ENCODE measurements at places on chromosomes 1 and 21.

- DNase-seq = no peak
Measured at GRCh38 chr1:203034422-203035110, 8.3 kb downstream of the PPFIA4 start.

DNA sequence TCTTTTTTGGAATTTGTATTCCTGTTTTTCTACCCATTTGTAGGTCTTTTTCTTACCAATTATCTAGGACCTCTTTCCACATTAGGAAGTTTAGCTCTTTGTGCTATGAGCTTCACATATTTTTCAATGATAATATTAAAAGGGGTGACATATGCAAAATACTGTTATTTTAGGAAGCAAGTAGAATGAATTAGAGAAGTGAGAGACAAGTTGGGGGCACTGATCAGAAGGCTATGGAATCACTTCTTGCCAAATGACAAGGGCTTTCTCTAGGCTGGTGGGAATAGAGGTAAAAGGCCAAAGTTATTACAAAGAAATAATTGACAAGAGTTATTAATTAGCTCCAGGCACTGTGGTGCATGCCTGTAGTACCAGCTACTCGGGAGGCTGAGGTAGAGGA, 4.3 kb upstream of the BCAR3 start:
- no peak for DNase-seq

- no peak for DNase-seq
Measured at GRCh38 chr1:203473781-203474305, 1.8 kb upstream of the PRELP start.

- DNase-seq = no peak
Measured at GRCh38 chr1:117596023-117596720, 9.7 kb upstream of the TENT5C start.

DNA sequence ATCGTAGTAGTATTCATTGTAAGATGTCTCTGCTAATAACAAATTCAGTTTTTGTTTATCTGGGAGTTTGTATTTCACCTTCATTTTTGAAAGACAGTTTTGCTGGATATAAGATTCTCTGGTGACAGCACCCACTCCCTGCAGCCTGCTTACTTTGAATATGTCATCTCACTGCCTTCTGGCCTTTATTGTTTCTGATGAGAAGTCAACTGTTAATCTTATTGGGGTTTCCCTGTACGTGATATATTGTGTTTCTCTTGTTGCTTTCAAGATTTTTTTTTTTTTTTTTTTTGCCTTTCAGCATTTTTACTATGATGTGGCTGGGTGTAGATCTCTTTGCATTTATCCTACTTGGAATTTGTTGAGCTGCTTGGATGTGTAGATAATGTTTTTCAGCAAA, 29.3 kb downstream of the MTF2 start:
- DNase-seq = no peak

GRCh38 chr1:214386747-214387146, 105.8 kb downstream of the SMYD2 start:
- no peak for DNase-seq

- no peak for DNase-seq
Measured at GRCh38 chr1:247216261-247216660, 39.6 kb upstream of the VN1R5 start.

GRCh38 chr1:23188434-23188884, 19.8 kb upstream of the LUZP1 start:
- no peak for DNase-seq

GRCh38 chr1:160681066-160681890, 30.3 kb downstream of the CD48 start:
- peak; percentile 83 for DNase-seq

DNA sequence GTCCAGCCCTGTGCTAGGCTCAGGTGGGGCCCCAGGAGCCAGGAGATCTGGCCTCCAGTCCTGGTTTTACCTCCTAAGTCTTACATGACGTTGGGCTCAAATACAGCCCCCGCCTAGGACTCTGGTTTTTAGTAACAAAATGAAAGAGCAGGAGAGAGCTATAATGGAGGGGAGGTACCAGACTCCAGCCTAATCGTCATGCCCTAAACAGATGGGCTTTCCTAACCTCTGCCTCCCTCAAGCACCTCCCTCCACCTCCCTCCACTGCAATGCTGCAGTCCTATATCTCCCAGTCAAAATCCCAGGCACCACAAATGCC, 28.6 kb downstream of the TTC39A start:
- no peak for DNase-seq

GRCh38 chr1:222749927-222750326, 12.9 kb downstream of the FAM177B start:
- no peak for DNase-seq

GRCh38 chr1:177703888-177704446, 265.9 kb downstream of the SEC16B start:
- DNase-seq = no peak

GRCh38 chr1:201404055-201404454, 4.9 kb upstream of the LAD1 start:
- DNase-seq = no peak

- no peak for DNase-seq
Measured at GRCh38 chr1:53340660-53341520, 13.0 kb upstream of the LRP8 start.

DNA sequence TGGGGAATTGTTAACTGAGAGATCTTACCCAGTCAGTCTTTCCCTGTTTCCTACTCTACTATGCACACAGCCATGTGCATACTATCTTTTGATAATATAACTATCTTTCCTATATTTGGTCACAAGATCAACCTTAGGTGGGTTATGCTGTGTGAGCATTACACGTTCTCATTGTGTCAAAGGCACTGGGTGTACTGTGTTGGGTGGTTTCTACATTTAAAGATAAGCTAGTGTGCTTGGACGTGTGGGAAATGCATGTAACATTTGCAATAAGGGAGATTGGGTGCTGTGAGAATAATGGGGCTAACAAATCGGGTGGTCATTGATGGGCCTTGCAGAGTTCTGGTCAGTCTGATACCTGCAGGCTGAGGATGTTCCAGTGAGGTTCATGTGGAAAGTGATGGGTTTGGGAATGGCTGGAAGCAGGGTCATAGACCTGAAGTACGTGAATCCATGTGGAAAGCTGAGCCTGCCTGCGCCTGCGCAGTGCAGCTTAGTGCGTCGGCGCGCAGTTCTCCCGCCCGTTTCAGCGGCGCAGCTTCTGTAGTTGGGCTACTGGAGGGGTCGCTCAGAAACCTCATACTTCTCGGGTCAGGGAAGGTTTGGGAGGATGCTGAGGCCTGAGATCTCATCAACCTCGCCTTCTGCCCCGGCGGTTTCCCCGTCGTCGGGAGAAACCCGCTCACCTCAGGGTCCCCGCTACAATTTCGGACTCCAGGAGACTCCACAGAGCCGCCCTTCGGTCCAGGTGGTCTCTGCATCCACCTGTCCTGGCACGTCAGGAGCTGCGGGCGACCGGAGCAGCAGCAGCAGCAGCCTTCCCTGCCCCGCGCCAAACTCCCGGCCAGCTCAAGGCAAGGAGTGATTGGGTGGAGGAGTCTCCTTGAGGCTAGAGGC, at the start of gene MSH4:
Gene MSH4 (plus strand): TSS at position 507 of the 897 bp plus-strand sequence. CDS start 104 bp downstream, at position 611.
- no peak for DNase-seq

GRCh38 chr1:210232511-210233215, at the start of gene SERTAD4:
SERTAD4 (plus strand) TSS chr1:210232796; CDS start chr1:210237961, 5,165 bp downstream.
- DNase-seq = peak; percentile 61

- DNase-seq = peak; percentile 85
Measured at GRCh38 chr1:54397090-54397591, 9.1 kb downstream of the SSBP3 start.

DNA sequence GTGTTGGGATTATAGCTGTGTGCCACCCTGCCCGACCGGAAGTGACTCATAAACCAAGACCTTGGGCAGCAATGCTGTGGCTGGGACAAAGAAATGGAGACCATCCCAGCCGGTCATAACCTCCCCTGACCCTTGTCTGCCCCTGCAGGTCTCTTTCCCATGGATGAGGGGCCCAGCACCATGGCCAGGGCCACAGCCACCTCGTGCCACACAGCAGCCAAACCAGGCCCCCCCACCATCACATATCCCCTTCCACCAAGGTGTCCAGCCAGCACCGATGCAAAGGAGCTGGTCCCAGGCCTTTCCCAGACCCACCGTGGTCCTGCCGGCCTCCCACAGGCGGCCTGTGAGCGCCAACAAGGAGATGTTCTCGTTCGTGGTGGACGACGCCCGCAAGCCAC, 42.2 kb downstream of the FHAD1 start:
- no peak for DNase-seq

GRCh38 chr1:226662642-226663326, 76.3 kb downstream of the ITPKB start:
- DNase-seq = peak; percentile 75

- no peak for DNase-seq
Measured at GRCh38 chr1:235898126-235898525, 31.4 kb upstream of the LYST start.

- DNase-seq = peak; percentile 58
Measured at GRCh38 chr1:66533804-66534740, at the start of gene SGIP1. SGIP1 (plus strand) TSS chr1:66534153; CDS start chr1:66534359, 206 bp downstream.

GRCh38 chr1:196877964-196878363, 9.9 kb upstream of the CFHR4 start:
- DNase-seq = no peak

- no peak for DNase-seq
Measured at GRCh38 chr1:116449578-116449977, 76.5 kb downstream of the ATP1A1 start.

DNA sequence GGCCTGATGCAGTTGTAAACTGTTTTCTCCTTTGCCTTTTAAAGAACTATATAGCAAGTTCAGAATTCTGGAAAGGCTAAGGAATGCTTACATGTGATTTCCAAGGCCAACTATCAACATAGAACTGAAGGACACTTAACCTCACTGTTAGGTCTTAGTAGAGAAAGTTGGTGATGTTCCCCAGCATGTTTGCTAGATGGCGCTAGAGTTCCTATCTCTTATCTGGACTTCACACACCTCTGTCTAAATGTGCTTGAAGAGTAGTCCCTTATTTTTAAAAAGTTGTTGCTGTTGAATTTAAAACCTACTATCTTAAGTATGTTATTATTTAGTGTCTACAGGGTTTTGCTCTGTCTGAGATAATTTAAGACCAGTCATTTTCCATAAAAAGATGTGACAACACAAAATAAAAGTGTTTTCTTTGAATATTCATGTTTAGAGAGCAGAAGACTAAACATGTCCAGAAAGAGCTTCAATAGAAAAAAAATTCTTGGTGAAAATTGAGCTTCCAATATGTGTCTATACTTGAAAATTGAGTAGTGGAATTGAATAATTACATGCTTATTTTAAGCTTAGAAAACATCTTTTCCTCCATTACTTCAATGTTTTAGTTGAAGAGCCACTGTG, 237.3 kb downstream of the S1PR1 start:
- no peak for DNase-seq

DNA sequence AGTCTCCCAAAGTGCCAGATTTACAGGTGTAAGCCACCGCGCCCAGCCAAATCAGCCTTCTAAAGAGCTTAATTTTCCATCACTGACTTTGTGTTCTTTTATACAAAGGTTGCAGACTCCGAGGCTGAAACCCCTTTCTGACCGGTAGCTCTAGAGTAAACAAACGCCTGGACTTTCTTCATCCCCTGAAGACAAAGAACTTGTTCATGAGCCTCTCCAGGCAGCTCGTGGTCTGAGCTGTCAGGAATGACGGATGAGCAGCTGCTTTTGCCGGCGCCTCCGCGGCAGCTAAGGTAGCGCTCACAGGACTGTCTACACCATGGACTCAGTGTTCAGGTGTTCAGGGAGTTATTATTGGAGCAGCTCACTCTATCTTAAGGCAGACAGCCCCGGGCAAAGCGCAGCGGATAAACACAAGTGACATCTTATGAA, 128.5 kb upstream of the ERRFI1 start:
- DNase-seq = no peak

DNA sequence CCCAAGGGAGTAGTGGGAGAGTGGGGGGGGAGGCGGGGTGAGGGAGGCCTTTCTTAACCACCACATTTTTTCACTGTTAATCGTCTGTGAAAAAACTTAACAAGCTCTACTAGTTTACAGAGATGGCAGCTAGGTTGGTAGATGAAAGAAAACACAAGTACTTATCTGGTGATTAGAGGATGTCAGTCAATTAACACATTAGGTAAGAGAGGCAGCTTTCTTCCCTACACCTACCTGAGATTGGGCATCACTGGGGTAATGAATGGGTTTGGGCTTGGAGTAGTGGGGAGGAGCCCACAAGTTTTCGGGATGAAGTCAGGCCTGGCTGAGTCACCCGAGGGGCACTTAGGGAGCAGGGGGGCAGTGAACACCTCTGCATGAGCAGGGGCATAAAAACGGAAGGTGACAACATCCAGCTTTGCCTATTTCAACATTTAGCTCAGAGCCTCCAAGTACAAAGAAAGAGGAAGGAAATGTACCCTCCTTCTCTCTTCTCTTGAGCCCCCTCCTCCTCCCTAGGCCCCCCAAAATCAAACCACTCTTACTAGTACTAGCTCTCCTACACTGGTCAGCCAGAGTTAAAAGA, 2.5 kb downstream of the LBR start:
- DNase-seq = no peak

GRCh38 chr1:13823936-13824335, 123.9 kb downstream of the PRDM2 start:
- DNase-seq = no peak

GRCh38 chr1:196638466-196638865, 13.4 kb upstream of the CFH start:
- no peak for DNase-seq

GRCh38 chr1:159663552-159663951, 50.8 kb downstream of the CRP start:
- DNase-seq = no peak

DNA sequence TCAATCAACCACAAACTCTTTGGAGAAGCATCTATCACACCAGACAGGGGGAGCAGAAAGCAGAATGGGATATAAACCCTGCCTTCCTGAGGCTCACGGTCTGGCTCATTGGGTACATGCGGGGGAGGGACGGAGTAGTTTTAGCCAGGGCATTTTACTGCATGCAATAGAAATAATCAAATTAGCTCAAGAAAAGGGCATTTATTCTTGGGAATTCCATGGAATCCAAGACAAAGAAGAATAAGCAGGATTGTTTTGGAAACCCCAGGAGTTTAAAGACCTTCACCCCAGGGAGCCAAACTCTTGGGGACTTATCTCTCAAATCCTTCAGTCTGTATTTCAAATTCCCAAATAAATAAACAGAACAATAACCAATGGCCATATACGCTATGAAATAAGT, 5.2 kb upstream of the KAZN start:
- no peak for DNase-seq

- peak; percentile 57 for DNase-seq
Measured at GRCh38 chr21:27759091-27759659, 792.3 kb upstream of the ADAMTS5 start.

- DNase-seq = no peak
Measured at GRCh38 chr1:153032677-153033308, 1.8 kb downstream of the SPRR1B start.

- no peak for DNase-seq
Measured at GRCh38 chr1:168141871-168142385, 5.2 kb upstream of the GPR161 start.

DNA sequence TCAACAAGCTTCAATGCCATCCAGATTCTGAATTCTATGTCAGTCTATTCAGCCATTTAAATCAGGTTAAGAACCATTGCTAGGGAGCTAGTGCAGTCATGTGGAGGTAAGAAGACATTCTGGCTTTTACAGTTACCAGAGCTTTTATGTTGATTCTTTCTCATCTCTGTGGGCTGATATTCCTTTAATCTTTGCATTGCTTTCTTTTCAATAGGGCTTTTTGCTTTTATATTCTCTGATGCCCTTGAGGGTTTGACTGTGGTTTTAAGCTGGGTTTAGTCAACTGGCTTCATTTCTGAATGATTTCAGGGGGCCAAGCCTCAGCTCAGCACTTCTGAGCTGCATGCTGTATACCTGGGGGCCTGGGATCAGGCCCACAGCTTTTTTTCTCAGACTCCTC, 51.0 kb upstream of the GORAB start:
- no peak for DNase-seq

Measured in Right ventricle myocardium superior (tissue), 1 donor.